Fibroblast of the aortic adventitia (primary cell): ENCODE measurements at places on chromosomes 4 and X. TPM values are rescaled to one million over a fixed set of nuclear protein-coding genes. Genes with fewer than 3 reads are reported as not detected.
A peak's percentile ranks its signal among the peaks of the same experiment; 100 is the strongest.

- DNase-seq: no peak
Observed at GRCh38 chr4:11423465-11423864, 5.2 kb downstream of the HS3ST1 start.

The HUWE1 gene
- total RNA-seq: 90.0 and 167 TPM in 2 replicates

The TBC1D8B gene
- total RNA-seq: 17.1 and 17.3 TPM in 2 replicates

DNA sequence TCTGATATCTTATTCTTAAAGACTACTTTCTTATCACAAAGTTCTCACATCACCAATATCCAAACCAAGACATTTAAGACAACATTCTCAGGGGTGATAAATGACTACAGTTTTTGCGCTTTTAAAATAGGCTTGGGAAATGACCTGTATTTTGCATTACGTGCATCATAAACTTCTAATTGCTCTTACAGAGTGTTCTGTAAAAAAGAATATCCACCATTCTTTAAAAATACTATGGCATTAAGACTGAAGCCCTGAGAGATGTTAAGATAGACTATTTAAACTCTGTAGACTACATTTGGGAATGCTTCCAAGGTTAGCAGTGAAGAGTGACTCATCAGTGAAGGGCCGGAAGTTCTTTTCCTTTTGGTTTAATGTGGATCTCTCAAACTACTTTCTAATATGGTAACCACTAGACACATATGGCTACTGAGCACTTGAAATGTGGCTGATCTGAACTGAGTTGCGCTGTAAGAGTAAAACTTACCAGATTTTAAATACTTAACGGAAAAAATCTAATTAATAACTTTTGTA lies 518.8 kb upstream of the FTHL17 start:
- DNase-seq: peak; percentile 38

The FGF16 gene
- total RNA-seq: 1.8 and 5.9 TPM in 2 replicates

DNA sequence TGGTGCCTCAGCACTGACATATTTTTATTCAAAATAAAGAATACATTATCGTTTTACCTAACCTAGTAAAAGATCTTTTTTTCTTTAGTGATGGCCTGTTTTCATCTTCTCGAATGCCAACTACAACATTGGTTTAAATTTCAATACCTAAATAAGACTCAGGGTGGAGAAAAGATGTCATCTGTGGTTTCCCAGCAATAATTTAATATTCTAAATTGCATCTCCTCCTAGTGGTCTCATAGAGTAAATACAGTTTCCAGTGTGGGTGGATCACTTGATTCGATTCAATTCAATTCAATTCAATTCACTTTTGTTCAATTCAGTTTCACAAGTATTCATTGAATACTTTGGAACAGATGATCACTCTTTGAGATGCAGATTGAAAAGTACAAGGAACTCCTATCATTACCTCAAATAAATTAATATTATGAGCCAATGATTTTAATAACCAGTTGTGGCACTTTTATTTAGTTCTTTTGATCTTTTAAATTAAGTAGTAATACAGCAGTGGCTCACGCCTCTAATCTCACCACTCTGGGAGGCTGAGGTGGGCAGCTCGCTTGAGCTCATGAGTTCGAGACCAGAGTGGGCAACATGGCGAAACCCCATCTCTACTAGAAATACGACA lies 427.2 kb downstream of the FAT4 start:
- peak; percentile 70 for DNase-seq

- no peak for DNase-seq
Observed at GRCh38 chrX:48785540-48786214, 713 bp upstream of the GATA1 start.

The UGT2B17 gene
- total RNA-seq: not detected in 2 replicates

GRCh38 chr4:129109965-129110824 lies 14.2 kb downstream of the C4orf33 start:
- DNase-seq: no peak

- no peak for DNase-seq
Observed at GRCh38 chrX:11768039-11768438, 10.0 kb downstream of the MSL3 start.

The TRMT2B gene
- 13.6 and 18.3 TPM in 2 replicates for total RNA-seq

GRCh38 chr4:82284858-82285805 lies 88.7 kb downstream of the HNRNPD start:
- DNase-seq: peak; percentile 97
